ENCODE measurements at places on chromosomes 2 and 18. TPM values are rescaled to one million over a fixed set of nuclear protein-coding genes. Genes with fewer than 3 reads are reported as not detected.

Gene TMEM214
- total RNA-seq, result 52.4 TPM

DNA sequence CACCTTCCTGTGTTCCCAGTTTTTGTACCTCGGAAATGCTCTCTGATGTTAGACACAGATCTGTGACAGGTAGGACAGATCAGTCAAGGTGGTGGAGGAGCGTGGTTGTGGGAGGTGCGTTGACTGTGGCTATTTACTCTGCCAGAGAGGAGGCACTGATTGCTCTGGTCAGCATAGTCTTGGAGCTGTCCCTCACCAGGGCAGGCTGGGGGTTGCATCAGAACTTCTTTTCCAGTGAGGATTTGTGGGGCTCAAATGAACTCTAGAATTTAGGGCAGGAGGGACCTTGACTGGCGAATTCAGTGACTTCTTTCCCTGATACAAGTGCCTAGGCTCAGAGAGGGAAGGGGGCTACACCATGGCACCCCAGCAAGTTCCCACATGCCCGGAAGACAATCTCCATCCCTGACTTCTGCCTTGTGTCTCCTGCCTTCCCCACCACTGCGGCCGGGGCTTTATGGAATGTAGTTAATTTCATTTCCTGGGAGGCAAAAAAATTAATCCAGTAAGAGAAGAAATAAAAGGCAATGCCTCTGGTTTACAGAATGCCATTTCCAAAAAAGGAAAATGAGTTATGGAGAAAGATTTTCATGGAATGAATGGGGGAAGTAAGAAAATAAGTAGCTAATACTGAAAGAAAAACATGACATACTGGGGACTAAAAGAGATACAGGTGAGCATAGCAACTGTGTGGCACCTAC lies 26.1 kb downstream of the NIFK start:
- no peak for DNase-seq

GRCh38 chr2:1650085-1650872 lies 94.0 kb downstream of the PXDN start:
- DNase-seq, result no peak

DNA sequence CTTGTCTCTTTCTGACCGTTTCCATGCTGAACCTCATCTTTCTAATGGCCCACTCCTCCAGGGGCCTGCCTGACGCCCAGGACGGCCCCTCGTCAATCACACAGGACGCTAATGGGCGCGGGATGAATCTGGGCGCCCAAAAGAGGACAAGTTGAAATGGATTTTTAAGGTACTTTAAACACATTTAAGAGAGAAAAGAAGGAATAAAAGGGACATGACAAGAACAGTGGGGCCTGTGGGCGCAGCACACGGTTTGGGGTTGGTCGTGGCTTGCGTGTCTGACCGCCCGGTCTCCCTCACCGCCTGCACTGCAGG lies 607 bp upstream of the UBE2F start:
- DNase-seq, result no peak
